Aorta (tissue), 5 donors: ENCODE measurements at places on chromosomes 4 and X.

DNA sequence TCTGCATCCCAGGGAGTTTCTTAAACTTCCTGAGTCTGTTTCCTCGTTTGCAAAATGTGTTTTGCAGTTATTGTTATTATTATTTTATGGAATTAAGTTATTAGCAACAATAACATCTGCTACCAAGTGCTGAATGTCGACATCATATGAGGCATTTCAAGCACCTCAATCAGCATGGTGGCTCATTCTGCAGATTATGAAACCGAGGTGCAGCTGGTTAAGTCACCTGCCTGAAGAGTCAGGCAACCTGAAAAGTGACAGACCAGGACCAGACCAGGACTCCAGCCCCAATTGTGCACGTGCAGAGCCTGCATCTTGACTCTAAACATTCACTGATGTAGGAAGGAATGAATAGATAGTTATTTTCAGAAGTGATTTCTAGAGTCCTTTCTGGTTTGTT lies 99.8 kb downstream of the AFAP1 start:
- DNase-seq, result no peak

DNA sequence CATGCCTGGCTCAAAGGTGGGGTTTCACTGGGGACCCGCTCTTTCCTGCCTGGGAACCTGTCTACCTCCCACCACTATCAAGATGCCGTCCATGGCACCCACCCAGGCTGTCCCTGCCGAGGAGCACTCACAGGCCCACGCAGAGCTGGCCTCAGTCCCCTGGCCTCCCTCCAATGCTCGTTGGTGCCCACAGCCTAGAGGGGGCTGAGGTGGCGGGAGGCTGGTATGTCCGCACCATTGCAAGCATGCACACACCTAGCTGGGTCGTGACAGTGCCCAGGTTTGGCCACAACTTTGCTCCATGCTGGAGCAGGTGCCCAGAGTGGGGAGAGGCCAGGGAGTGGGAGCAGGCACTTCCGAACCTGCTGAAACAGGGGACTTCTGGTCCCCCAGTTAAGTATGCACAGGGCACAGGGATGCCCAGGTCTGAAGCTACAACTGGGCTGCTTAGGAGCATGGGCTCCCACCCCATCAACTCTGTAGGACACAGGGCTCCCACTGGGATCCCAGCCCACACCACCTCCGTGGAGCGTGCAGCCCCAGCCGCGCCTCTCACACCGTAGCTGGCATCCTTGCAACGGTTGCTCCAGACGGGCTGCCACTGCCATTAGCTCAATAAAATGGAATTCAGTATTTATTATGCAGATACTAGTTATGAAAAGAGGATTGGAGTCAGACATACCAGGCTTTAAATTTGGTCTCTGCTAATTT lies 1376.1 kb upstream of the TENM3 start:
- no peak for DNase-seq

- DNase-seq, result no peak
Observed at GRCh38 chrX:124455966-124456365, 109.6 kb downstream of the SH2D1A start.

DNA sequence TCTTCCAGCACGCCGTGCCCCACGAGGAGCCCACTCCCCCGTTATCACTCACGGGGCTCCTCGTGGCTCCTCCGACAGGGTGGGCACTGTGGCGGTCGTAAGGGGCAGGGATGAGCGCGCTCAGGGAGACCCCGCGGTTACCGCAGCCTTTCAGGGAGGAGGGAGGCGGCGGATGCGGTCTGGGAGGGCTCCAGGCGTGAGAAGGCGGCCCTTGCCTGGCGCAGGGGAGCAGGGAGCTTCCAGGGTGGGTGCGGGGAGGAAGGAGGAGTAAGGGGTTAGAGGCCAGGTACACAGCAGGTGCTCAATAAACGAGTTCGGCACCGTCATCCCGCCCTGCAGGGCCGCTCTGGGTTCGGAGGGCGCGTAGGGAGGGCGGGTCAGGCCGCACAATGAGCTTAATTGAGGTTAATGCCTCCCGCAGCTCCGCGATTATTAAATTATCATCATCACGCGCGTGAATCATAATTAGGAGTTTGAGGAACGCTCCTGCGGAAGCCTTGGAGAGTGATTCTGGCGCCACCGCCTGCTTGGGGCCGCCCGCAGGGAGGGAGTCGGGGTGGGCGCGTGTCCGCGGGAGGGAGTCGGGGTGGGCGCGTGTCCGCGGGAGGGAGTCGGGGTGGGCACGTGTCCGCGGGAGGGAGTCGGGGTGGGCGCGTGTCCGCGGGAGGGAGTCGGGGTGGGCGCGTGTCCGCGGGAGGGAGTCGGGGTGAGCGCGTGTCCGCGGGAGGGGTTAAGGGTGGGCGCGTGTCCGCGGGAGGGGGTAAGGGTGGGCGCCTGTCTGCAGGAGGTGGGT lies 7.6 kb upstream of the NKX1-1 start:
- peak; percentile 42 for DNase-seq

- no peak for DNase-seq
Observed at GRCh38 chrX:4706961-4707360, 993.5 kb upstream of the PRKX start.

GRCh38 chrX:71809886-71810285 lies 46.7 kb downstream of the CXorf49B start:
- DNase-seq, result no peak

- no peak for DNase-seq
Observed at GRCh38 chr4:123449362-123449761, 52.8 kb downstream of the SPRY1 start.

DNA sequence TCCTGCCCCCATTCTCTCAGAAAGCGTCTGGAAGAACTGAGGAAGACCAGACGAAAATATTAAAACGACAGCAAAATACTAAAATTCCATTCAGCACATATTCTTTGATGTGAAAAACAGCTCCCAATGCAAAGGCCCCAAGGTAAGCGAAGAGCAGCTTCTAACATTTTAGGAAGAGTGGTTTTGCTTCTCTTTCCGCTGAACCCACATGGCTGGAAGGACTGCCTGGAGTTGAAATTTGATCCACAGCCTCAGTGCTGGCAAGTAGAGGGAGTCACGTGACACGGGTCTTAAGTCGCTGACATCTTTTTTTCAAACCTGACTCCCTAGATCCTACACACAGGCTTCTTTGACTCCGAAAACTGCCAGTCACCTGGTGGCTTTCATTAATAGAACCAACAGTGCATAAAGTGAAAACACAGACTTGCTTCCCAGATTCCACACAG lies at the start of gene FAM13A:
Gene FAM13A, minus strand, starts transcription at position 233 of the 446 bp plus-strand sequence. Its CDS starts 221 bp downstream, at position 12.
- DNase-seq, result peak; percentile 85

GRCh38 chrX:136712650-136713310 lies 64.8 kb downstream of the CD40LG start:
- no peak for DNase-seq

- DNase-seq, result no peak
Observed at GRCh38 chrX:113274791-113275190, 434.2 kb upstream of the AMOT start.

GRCh38 chr4:94333866-94334265 lies 8.8 kb downstream of the HPGDS start:
- no peak for DNase-seq

GRCh38 chrX:10089378-10089795 lies 67.4 kb upstream of the CLCN4 start:
- DNase-seq, result no peak

- no peak for DNase-seq
Observed at GRCh38 chr4:6224735-6225134, 24.4 kb upstream of the JAKMIP1 start.

DNA sequence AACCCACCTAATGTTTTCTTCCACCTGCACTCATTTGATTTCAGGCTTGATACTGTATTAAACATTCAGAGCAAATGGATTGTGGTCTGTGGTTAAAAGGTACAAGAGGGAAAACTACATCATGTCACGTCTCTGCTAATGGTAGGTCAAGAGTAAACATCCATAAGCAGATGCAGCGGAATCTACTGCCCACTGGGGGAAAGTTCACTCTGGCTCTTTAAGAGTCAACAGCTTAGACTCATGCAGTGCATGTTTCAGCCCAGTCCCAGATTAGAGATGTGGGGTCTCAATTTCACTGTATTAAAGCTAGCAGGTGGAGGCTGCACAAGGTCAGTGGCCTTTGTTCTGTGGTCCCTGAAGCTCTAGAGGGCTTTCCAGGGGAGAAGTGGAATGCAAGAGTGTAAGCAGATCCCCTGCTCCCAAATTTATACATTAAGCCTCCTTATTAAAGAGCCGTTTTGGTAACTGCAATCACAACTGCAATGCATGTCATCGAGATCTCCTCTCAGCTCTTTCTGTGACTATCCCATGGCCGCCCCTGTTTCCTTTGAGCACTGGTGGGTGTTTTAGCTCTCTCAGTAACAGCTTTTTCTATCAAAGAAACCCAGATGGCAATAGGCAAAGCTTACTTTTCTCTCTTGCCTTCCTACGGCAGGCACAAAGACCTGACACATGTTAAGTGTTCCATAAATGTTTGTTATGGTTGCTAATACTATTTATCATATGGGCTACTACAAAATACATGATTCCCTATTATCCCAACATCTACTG lies 53.4 kb downstream of the LDB2 start:
- no peak for DNase-seq

DNA sequence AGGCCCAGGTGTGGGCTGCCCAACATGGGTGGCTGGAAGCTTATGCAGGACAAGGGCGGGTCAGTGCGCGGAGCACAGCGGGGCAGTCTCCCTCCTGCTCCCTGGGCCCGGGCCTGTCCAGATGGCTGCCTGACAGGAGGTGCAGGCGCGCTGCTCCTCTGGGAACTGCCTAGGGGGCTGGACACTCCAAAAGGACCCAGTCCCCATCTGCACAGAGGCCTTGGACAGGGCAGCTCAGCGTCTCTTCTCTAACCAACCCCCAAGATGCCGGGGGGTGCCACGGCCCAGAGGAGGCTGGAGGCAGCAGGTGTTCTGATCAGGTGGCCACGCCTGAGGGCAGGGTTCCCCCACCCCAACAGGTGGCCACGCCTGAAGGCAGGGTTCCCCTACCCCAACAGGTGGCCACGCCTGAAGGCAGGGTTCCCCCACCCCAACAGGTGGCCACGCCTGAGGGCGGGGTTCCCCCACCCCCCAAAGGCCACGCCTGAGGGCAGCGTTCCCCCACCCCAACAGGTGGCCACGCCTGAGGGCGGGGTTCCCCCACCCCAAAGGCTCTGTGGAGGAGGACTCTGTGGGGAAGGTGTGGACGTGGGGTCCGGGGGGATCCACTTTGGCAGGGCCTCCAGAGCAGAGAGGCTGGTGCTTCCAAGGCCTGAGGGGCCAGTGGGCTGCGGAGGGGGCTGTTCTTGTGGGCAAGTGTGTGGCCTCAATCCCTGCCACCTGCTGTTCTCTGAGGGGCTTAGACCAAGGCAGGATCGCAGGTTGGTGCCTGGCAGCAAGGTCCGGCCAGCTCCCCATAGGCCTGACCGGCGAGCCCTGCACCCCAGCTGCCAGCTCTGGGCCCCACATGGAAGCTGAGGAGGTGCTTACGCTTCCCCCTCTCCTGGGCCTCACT lies 36.1 kb downstream of the CPLX1 start:
- DNase-seq, result peak; percentile 60

GRCh38 chr4:109022961-109023360 lies 260.1 kb upstream of the ETNPPL start:
- no peak for DNase-seq

- DNase-seq, result no peak
Observed at GRCh38 chrX:46234775-46235174, 310.4 kb downstream of the ZNF674 start.

DNA sequence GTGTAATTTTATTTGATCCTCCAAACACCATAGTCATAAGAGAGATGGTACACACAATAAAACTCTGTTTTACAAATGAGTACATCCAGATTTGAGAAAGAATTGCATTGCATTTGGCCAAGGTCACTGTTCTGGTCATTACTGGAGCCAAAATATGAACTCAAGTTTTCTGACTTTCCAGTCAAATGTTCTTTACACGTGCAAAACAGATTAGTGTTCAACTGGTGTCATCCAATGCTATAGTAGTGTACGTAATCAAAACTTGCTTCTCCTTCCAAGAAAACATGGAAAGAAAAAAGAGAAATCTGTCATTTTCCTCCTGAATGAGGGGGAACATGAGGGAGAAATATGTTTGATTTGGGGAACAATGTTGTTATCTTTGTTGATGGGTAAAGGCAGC lies 291.9 kb downstream of the NAF1 start:
- DNase-seq, result no peak

DNA sequence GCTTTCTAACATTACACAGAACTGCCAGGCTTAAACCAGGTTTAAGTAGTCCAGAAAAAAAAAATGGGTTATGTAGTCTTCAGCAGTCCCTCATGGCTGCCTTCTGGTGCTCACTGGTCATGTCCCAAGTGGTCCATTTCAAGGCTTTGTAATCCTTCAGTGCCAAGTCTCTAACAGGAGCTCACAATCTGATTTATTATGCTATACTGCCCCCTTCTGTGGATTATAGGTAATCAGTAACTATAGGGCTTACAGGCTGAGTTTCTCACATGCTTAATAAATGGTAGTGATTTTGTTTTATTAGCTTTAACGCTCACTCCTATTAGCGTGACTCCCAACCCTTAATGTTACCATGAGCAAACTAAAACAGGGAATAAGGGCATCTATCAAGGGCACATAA lies 92.5 kb upstream of the EDA2R start:
- no peak for DNase-seq

DNA sequence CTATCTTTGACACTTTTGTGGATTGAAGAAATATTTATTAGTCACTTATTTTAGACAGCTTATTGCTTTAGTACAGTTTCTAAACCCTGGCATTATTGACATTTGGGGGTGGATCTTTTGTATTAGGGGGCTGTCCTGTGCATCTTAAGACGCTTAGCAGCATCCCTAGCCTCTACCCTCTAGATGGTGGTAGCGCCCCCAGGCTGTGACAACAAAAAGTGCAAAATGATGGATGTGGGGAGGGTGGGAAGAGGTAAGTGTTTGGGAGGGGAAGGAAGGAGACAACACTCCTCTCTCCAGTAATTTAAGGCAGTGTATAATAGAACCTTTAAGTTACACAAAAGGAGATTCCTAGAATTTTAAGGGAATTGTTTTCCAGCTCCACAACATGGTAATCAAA lies 1210.6 kb downstream of the C4orf33 start:
- no peak for DNase-seq
